ENCODE measurements at places on chromosomes 3 and 15. TPM values are rescaled to one million over a fixed set of nuclear protein-coding genes. Genes with fewer than 3 reads are reported as not detected.

GRCh38 chr3:127712461-127712860 lies 39.7 kb downstream of the ABTB1 start:
- no peak for DNase-seq

- no peak for DNase-seq
Measured at GRCh38 chr15:28112101-28112760, 13.1 kb upstream of the OCA2 start.

- DNase-seq: no peak
Measured at GRCh38 chr15:88745696-88746095, 57.5 kb upstream of the ACAN start.

- DNase-seq: peak; percentile 93
Measured at GRCh38 chr3:157130467-157131251, 29.3 kb downstream of the CCNL1 start.

GRCh38 chr3:103295974-103296570 lies 861.3 kb downstream of the ZPLD1 start:
- no peak for DNase-seq

DNA sequence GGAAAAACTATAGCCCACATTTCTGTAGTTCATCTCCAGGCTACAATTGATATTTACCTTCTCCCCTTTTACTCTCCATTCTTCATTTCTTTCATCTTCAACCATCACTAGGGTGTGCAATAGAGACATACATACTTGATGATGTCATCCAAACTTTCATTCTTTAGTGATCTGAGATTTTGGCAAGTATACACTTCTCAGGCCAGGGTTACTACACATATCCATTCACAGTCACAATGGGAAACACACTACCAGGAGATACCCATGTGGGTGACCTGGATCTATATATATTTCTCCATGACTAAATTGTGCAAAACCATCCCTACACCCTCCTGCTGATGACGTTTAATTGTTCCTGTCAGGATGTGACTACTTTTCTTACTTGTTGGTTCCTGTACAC lies 769.5 kb upstream of the DPPA4 start:
- DNase-seq: no peak

DNA sequence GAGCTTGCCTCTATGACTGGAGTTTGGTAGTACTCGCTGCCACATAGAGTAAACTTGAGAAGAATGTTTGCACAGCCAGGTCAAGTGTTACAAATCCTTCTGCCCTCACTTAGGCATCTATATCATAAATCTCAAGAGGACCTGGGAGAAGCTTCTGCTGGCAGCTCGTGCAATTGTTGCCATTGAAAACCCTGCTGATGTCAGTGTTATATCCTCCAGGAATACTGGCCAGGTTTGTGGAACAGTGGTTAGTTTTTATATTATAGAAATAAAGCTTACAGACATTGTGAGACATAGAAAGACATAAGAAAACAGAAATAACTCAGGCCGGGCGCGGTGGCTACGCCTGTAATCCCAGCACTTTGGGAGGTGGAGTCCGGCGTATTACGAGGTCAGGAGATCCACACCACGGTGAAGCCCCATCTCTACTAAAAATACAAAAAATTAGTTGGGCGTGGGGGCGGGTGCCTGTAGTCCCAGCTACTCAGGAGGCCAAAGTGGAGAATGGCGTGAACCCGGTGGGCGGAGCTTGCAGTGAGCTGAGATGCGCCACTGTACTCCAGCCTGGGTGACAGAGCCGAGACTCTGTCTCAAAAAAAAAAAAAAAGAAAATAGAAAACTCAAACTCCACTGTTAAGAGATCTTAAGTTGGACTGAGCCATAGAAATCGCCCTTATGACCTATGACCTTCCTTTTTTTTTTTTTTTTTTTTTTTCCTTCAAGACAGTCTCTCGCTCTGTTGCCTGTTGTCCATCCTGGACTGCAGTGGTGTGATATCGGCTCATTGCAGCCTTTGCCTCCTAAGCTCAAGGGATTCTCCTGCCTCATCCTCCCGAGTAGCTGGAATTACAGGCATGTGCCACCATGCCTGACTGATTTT lies 2.2 kb downstream of the RPSA start:
- no peak for DNase-seq

- no peak for DNase-seq
Measured at GRCh38 chr15:37618353-37618752, 316.1 kb upstream of the TMCO5A start.

DNA sequence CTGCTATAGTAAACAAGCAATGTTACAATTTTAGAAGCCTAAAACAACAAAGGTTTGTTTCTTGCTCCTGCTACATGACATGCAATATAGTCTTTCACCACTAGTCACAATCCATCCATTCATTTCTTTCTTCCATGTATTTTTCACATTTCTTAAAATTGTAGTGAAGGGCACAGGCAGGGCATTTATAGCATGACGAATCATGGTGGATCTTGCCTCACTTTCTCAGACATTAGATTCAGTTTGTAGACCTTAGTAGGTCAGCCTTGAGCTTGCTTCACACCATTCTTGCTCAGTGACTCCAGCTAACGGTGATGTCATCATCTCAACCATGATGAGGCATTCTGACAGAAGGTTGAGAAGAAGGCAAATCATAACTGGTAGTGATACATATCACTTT lies 546.8 kb downstream of the TBL1XR1 start:
- no peak for DNase-seq

Gene AZI2
- polyA plus RNA-seq: 99.3 TPM

Gene STARD9
- 0.17 TPM for polyA plus RNA-seq

Gene ZDHHC23
- 0.05 TPM for polyA plus RNA-seq

Data from CD14-positive monocyte (primary cell).